Amygdala (tissue), 56 donors: ENCODE measurements at places on chromosomes 4 and X.

DNA sequence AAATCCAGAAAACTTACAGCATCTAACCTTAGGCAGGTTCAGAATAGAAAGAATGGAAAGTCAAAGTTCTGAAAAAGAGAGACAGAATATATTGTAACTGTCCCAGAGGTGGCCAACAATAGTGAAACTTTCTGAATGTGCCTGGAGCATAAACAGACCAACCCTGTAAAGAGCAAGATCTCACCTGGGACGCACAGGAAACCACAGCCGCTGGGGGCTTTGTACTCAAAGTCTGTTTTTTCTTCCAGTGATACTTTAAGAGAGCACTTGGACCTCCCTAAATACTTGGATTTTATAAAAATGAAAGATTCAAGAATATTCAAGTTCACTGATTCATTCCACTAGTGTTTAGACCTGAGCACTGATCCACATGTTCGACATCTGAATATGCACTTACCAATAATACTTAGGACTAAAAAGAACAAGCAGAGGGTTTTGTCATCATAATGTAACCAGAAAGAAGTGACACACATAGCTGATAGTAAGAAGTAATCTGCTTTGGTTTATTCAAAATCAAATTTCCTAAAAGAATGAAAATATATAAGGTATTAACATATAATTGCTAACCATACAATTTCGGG is 35.3 kb downstream of the ARAP2 start:
- no peak for DNase-seq

GRCh38 chr4:113394730-113395530 is 345.5 kb downstream of the ANK2 start:
- DNase-seq: no peak

DNA sequence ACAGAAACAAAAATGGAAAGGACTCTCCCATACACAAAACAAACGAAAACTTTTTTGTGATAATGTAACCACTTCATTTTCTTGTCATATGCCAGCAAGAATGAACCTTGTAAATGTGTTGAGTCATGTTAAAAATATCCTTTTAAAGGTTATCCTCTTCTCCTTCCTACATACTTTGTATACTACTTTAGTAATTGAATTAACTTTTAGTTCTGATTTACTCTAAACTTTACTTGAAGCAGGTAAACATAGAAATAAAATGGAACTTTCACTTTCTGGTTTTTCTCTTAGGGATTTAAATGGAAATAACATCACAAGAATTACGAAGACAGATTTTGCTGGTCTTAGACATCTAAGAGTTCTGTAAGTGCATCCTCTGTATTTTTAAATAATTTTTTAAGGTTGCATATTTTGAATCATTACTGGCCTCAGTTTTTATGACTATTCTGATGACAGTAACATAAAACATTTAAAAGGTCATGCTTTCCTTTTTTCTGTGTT is 4.7 kb downstream of the SLIT2 start:
- DNase-seq: no peak

GRCh38 chr4:52751487-52751911 is 274 bp upstream of the ERVMER34-1 start:
- DNase-seq: no peak

- no peak for DNase-seq
Observed at GRCh38 chr4:107862658-107863057, 37.9 kb downstream of the SGMS2 start.

DNA sequence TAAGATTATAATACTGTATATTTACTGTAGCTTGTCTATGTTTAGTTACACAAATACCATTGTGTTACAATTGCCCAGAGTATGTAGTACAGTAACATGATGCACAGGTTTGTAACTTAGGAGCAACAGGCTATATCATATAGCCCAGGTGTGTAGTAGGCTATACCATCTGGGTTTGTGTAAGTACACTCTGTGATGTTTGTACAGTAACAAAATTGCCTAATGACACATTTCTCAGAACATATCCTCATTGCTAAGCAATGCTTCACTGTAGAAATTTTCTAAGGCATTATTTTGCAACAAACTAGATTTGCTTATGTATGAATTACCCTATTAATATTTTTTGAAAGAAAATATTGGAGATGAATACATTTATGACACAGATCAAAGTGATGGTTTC is 1390.9 kb downstream of the C4orf33 start:
- no peak for DNase-seq

- no peak for DNase-seq
Observed at GRCh38 chrX:36007207-36007606, 87.7 kb downstream of the CFAP47 start.

DNA sequence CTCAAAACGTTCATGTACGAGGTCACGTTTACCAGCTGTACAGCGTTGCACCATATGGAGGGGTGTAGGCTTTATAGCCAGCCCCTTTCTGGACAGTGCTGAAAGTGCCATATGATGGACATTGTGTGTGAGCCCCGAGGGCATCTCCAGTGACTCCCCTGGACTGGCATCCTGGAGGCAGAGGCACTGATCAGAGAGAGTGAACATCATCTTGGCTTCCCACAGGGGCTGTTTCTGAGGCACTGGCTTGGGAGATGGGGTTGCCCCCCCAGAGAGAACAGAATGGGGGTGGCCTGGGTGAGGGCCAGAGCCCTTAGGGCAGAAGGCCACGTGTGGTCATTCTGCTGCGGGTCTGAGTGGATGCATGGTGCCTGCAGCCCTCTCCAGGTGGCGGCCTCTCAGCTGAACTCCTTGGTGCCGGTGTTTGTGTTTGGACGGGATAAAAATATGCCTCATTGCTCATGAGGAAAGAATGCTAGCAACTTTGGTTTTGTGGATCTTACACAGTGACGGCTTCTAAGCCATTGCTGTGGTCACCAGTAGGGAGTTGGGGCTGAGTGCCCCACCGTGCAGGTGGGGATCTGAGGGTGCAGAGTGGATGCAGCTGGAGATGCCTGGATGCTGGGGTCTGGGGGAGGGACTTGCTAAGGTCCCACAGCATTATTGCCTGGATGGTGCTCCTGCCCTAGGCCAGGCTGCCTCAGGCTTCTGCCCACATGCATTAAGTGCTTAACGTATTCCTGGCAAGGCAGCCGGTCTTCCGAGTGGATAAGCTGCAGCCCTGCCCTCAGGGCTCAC is 3.4 kb downstream of the WFS1 start:
- no peak for DNase-seq

GRCh38 chr4:38097818-38098217 is 137.6 kb downstream of the PTTG2 start:
- no peak for DNase-seq

DNA sequence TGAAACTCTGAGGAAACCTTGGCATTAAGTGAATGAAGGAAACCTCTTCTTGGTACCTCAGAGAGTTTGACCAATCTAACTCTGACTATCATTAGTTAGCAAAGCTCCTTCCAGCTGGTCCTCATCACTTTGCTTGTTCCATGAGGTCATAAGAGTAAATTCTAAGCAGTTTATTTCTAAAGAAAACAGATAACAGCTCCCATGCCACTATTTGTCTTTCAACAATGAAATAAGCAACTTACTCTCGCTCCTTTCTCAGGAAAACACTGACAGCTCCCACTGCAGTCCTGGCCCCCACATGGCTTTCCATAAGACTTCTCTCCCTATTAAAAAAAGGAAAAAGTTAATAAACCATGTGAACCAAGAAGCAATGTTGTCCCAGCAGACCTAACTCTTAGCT is 127.7 kb downstream of the COL4A6 start:
- no peak for DNase-seq

DNA sequence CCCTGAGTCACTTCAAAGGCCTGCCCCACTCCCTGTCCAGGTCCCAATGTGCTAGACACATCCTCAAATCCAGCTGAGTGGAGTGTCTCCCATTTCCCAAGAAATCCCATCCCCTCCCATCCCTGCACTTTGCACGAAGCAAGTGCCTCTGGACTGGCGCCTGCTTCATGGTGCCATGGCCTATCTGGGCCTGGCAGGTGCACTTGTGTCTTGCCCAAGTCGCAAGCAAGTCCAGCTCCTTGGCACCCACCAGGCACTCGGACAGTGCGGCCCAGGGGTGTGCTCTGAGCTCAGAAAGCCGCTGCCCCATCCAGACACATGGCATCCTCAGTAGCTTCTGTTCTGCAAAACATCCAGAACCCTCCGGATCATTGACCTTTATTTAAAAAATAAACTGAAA is 97.4 kb downstream of the DCTD start:
- DNase-seq: no peak

DNA sequence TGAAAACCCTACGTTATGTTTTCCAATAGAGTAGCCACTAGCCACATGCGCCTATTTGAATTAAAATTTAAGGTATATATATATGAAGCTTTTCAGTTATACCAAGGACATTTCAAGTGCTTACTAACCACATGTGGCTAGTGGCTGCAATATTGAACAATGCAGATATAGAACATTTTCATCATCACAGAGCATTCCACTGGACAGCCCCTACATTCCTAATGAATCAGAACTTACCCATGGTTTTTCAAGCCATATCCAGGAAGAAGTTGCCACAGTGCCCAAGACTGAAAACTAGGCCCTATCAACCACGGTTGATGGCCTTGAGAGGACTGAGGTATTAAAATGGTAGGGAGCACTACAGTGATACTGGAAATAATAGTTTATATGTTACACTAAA is 29.7 kb downstream of the NEK1 start:
- DNase-seq: no peak

DNA sequence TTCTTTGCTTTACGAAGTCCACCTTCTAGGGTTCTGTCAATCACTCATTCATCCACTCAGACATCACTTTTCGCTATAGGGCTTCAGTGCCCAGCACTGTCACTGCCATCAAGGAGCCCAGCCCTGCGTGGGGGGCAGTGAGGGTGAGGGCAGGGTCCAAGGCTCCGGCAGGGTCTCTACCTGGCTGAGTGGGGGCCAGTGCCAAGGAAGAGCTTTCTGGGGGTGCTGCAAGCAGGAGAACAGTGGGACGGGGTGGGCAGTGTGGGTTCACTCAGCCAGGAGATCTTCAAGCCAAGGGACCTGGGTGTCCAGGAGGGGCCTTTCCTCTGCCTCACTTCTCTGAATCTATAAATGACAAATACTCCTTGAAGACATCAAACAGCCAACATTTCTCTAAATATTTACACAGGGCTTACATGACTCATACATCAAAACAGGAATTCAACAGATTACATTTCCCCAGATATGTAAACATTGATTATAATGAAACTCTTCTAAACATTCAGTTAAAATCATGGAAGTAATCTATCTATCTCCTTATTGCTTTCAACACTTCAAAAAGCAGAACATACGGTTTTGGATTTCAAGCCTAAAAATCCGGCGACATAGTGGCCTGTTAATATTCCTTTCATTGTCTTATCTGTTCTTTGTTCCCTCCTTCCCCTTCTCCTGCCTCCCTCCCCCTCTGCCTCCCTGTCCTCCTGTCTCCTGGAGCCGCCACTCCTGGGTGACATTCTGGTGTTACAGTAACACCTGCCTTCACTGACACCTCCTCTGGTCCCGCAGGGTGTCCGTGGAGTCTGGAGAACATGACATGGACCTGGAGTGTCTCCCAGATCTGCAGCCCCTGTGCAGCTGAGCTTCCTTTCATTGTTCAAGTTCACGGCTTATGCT is 94.4 kb upstream of the ADRA2C start:
- DNase-seq: no peak

DNA sequence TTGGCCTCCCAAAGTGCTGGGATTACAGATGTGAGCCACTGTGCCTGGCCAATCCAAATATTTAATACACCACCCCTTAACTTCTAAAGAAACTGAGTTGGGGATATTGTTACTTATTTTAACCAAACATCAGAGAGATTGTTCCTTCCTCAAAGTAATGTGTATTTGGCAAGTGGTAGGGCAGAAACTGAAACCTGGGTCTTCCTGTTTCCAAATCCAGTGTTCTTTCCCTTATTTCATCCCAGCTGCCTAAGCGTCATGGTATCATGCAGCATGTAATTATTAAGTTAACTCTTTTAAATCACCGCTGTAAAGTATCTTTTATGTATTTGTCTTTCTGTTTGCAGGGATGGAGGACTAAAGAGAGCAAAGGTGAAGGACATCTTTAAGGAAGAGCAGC is 68.4 kb downstream of the GPAT3 start:
- no peak for DNase-seq

- DNase-seq: no peak
Observed at GRCh38 chrX:2628751-2629315, 62.3 kb upstream of the CD99 start.

DNA sequence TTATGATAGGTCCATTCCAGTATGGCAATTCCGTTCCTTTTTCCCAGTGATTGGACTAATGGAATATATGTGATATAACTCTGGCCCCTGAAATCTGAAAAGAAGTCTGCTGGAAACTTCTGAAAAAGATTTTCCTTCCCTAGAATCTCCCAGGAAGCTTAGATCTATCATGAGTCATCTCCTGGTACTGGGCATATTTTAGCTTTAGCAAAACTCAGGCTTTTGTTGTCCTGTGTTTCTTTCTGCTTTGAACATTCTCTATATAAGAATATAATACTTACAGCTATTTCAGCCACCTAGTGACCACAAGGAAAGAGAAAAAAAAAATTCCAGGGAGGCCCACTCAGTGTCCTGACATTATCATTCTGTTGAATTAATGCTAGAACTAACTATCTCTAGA is 597.2 kb upstream of the GRIA3 start:
- DNase-seq: no peak
